ENCODE measurements at places on chromosomes 1 and 21.

- no peak for DNase-seq
Measured at GRCh38 chr1:64934115-64934877, 32.1 kb downstream of the JAK1 start.

DNA sequence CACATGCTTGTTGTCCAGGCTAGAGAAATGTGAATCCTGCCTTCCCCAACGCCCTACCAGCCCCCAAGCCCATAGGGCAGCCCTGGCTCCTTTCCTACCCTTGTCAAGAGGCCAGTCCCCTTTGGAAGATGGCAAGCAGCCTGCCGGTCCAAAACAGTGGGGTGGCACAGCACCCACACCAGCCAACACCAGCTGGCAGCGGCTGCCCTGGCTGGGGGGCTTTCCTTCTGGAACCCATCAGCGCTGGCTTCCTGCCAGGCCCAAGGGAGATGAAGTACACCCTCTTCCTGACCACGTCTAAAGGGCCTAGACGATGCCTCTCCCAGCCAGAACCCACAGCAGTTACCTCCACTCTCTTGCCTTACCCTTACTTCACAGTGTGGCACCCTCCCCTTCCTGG, 24.2 kb downstream of the KCNN3 start:
- no peak for DNase-seq

DNA sequence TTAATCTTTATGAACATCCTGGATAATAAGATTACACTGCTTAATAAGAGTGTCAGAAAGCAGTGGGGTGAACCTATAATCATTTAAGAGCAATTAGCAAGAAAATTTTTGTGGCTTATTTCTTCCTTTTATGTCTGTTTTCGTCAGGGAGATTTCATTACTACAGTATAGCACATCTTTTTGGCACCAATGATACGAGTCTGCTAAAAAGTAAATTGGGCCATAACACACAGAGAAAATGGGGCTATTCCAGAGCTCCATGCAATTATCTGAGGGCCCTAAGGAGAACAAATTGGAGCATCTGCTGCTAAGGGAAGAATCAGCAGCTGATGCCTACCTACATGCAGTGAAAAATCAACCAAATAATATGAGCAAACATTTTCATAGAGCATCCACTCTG, 330.3 kb upstream of the NCAM2 start:
- DNase-seq: no peak

DNA sequence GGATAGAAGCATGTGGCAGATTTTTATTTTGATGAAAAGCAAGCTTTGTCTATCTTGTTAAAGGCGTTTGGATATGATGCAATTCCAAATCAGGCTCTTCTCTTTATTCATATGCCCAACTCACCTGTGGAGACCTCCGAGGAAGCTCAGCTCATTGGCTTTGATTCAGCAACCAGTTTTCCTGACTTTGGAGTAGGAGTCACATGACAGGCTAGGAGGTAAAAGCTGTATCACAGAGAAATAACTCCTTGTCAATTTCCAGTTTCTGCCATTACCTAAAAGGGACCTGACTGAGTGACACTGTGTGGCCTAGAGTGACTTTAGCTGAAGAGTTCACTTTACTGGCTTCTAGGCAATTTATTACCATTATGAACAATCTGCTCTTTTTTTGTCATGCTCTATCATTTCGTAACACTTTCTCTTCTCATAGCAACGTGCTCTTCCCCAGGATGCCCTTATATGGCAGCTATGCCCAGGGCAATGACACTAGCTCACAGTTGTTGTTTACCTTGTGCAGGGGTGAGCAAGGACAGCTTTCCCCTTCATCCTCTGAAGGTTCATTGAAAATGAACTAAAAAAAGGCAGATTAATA, 107.2 kb downstream of the KCNK1 start:
- DNase-seq: peak; percentile 26

Data from Calu3 (cell line).